ENCODE measurements at places on chromosomes 3 and 15.

- DNase-seq, result peak; percentile 35
These were observed 23.2 kb downstream of the DCP1A start for GRCh38 chr3:53324105-53324504.

GRCh38 chr15:90959894-90960293 lies 5.2 kb downstream of the RCCD1 start:
- DNase-seq, result no peak

GRCh38 chr3:62749657-62750056 lies 125.6 kb downstream of the CADPS start:
- DNase-seq, result no peak

- no peak for DNase-seq
These were observed 1027.7 kb downstream of the PLOD2 start for GRCh38 chr3:145133281-145133680.

DNA sequence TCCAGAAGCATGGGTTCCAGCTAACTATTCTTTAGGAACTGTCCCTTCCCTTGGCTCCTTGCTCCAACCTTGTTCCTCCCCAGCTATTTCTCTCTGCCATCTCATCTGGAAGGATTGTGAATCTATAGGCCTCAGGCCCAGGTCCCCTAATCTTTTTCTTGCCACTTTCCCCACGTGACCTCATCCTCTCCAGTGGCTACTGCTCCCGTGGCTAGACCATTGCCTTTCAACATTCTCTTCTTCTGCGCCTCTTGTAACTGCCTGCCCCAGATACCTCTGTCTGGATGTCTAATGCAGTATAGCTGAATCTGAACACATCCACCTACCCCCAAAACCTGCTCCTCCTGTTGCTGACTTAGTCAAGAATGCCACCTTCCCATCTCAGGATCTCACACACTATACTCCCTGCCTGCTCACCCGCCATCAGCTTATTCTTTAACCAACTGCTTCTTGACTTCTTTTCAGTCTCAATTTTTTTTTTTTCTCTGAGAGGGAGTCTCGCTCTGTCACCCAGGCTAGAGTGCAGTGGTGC lies 5.2 kb downstream of the GPX1 start:
- DNase-seq, result no peak

DNA sequence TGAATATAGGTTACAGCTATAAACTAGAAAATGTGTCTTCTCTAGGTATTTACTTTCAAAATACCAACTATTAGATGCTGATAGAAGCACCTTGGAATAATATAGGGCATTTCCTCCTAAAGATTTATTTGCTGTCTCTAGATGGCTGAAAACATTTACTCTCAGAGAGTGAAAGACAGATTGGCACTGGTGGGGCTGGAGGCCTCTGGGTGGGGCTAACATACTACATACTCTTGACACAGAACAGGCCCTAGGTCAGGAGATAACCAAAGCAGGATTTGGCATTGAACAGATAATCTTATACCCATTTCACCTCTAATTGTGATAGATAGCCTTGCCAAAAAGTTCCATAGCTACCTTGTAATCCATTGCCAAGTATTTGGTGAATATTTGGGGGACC lies 253.3 kb upstream of the TBC1D5 start:
- DNase-seq, result no peak

- DNase-seq, result no peak
These were observed 74.0 kb upstream of the HACD2 start for GRCh38 chr3:123658852-123659206.

DNA sequence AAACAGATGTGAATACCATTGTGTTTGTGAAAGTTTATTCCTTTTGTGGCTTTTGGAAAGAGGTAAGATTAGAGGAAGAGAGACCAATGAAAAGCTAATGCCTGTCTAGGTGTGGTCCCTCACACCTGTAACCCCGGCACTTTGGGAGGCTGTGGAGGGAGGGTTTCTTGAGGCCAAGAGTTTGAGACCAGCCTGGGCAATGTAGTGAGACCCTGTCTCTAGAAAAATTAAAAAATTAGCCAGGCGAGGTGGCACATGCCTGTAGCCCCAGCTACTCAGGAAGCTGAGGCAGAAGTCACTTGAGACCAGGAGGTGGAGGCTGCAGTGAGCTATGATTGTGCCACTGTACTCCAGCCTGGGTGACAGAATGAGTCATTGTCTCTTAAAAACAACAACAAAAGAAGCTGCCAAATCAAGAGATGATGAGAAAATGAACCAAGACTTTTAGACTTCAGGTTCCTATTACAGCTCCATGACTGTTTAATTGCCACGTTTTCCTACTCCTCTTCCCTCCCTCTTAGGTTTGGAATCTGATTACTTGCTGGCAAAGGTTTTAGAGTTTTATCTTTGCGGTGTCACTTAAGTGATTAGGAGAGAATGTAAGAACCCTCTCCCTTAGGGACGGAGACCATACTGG lies 68.7 kb downstream of the CGNL1 start:
- DNase-seq, result no peak

GRCh38 chr3:78871048-78871447 lies 896.8 kb downstream of the ROBO1 start:
- no peak for DNase-seq

GRCh38 chr15:99059010-99059981 lies 45.6 kb upstream of the SYNM start:
- peak; percentile 79 for DNase-seq

- DNase-seq, result no peak
These were observed 70.6 kb downstream of the USF3 start for GRCh38 chr3:113625834-113626233.

DNA sequence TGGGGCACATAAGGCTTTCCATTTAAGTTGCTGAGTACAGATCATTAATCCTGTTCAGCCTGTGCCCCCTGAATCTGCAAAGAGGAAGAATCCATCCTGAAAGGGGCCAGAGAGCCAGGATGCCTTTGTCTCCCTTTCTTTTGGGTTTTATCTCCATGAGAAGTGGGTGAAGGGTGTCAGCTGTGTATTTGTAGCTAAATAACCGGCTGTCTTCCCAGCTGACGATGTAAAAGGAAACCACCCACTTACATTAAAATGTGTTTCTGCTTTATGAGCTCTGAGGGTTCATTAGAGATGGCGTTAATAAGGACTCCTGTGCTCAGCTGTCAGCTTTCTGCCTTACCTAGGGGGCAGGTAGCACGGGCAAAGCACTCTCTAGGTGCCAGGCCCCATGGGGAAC lies 83.4 kb downstream of the SLCO3A1 start:
- no peak for DNase-seq

- no peak for DNase-seq
These were observed 24.2 kb upstream of the CA12 start for GRCh38 chr15:63405683-63406390.

- DNase-seq, result no peak
These were observed 597.6 kb downstream of the AGBL1 start for GRCh38 chr15:86677278-86677677.

DNA sequence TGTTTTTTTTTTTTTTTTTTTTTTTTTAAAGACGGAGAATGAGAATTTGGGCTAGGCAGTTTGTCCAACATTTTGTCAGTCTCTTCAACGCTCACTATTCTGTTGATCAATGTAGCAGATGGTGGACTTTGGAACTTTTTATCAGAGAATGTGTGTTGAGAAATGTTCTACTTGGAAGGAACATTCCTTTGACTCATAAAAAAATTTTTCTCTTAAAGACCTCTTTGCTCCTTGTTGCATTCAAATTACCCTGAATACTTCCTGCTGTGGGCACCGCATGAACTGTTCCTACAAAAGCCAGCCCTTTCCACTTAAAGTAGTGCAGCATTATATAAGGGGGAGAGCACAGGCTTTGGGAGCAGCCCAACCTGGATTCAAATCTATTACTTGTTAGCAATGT lies 182.9 kb downstream of the AKAP13 start:
- DNase-seq, result no peak
